ENCODE measurements at places on chromosomes 4 and X.

DNA sequence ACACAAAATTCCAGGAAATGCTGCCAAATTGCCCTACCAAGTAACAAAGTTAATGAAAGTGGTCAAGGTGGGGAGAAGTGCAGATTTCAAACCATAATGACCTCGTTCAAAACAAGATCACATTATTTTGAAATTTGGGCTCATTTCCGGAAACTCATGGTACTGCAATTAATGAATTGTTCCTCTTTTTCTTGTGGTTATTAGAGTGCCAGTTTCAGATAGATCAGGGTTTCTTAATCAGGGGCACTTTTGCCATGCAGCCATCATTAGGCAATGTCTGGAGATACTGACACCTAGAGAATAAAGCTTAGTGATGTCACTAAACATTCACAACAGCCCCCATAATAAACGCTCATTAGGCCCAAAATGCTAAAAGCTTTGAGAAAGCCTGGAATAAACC, 381.5 kb upstream of the GALNT7 start:
- DNase-seq = no peak

DNA sequence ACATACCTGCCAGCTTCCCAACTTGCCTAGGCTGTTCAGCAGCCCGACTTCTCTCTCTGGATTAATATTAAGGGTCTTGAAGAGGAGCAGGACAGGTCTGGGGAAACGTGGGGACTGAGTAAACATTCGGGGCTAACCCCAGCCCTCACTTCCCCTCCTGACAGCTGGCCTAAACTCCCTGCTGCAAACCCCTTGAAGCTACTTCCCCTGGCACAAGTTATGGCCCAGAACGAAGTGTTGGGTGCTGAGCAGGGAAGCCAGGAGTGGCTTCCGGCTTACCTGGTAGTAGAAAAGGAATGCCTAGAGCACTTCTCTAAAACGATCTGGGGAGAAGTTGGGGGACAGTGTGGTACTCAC, 200.0 kb downstream of the BCOR start:
- DNase-seq = no peak

GRCh38 chr4:55637272-55637820, 1.2 kb upstream of the NMU start:
- DNase-seq = no peak

GRCh38 chr4:105022811-105023667, 123.6 kb upstream of the TET2 start:
- DNase-seq = no peak

- no peak for DNase-seq
Observed at GRCh38 chr4:36665985-36666527, 384.6 kb downstream of the DTHD1 start.

DNA sequence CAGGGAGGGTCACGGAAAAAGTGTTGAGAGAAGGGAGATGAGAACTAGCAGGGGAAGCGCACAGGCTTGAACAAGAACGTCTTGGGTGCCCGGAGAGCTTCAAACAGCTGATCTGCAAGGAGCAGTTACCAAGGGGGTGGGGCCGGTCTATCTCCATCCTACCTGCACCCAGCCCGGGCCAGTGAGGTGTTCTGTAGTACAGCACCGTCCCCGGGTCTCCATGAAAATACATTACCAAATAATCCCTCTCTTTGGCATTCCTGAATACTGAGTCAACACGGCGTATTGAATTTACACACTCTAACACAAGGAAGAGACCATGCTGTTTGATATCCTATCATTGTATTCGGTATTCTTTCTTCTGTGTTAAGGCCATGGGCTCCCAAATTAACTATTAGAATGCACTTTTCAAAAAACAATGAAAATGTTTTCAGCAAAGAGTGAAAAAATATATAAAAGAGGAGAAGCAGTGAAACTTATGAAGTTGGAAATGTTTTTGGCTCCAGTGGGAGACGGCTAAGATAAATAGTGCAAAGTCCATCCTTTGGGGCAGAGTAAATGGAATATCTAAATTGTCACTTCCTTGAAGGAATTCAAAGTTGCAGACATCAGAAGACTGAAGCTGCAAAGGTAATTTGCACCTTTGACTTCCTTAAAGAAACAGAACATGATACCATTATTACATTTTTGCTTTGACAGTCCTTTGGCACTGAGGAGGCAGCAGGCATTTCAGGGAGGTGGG, 90.3 kb downstream of the DHRSX start:
- no peak for DNase-seq

DNA sequence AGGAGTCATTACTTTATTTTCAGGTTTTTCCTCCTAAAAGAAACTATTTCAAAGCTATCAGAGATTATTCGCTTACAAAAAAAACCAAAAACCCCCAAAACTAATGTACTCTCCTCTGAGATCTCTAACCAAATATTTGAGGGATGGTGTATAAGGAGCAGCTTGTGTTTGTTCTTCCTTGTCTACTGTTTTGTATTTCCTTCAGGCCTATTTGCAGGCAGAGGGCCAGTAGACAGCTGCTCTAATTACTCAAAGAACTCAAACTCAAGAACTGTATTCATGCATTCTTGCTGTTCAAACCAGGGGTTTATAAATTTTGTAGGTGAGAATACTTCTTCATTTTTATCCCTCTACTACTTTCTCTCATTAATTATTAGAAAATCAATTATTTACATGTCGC, 51.3 kb downstream of the SH3RF1 start:
- no peak for DNase-seq

DNA sequence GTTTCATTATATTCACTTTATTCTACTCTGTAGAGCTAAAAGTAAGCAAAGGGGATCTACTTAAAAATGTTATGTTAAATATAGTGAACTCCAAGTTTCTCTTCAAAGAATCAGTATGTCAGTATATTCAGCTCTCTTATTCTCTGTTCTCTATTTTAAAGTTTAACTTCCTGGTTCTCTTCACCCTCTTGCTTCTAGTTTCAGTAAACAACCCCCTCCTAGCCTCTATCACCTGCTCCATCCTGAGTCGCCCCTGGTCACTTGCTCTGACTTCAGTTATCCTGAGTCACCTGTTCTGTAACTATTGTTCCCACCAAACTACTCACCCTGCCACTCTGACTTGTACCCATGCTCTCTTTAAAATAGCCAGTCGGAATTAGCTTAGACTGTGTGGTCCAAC, 180.9 kb upstream of the AADAT start:
- no peak for DNase-seq

- DNase-seq = no peak
Observed at GRCh38 chrX:44723426-44723825, 120.4 kb upstream of the DUSP21 start.
